ENCODE measurements at places on chromosomes 16 and 17. TPM values are rescaled to one million over a fixed set of nuclear protein-coding genes. Genes with fewer than 3 reads are reported as not detected.

Gene TBX4
- not detected for total RNA-seq

Gene CACNG5
- not detected for total RNA-seq

Gene SMYD4
- total RNA-seq = 14.2 TPM

Gene MYH13
- total RNA-seq = not detected

Gene TNRC6C
- 25.0 TPM for total RNA-seq

Gene NKIRAS2
- 35.8 TPM for total RNA-seq

Gene DNASE1L2
- 0.86 TPM for total RNA-seq

Gene CTRB1
- total RNA-seq = 5.5 TPM

Gene TIGD7
- total RNA-seq = 2.1 TPM

Gene ASIC2
- not detected for total RNA-seq

Gene SLC5A11
- total RNA-seq = 0.40 TPM

Gene RNU2-1
- total RNA-seq = 1,770 TPM

Gene P2RX5
- total RNA-seq = 30.8 TPM

GRCh38 chr17:80421381-80422090 lies 6.6 kb downstream of the ENDOV start:
- DNase-seq = no peak

- DNase-seq = no peak
Measured at GRCh38 chr16:64346080-64346479, 775.8 kb downstream of the CDH11 start.

DNA sequence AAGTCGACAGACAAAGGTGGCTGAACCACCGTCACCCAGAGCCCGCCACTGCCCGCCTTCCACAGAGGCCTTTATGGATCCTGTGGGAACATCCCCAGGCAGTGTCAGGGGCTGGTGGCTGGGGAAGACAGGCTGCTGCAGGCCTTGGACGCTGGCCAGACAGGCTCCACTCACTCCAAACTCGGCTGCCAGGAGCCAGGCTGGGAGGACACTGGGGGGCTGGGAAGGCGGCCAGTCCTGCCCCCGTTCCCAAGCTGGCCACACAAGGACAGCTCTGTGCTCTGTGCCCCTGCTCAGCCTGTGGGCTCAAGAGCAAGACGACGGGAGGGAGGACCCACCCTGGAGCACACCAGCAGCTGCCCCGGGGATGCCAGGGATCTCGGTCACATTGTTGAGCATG lies 7.6 kb upstream of the LCAT start:
- no peak for DNase-seq

- no peak for DNase-seq
Measured at GRCh38 chr17:30716461-30717290, 107.8 kb downstream of the CRLF3 start.

- no peak for DNase-seq
Measured at GRCh38 chr16:31042866-31043265, 9.5 kb downstream of the STX4 start.

GRCh38 chr17:82772026-82772425 lies 20.2 kb downstream of the TBCD start:
- no peak for DNase-seq

- no peak for DNase-seq
Measured at GRCh38 chr16:28882551-28883160, 4.4 kb downstream of the ATP2A1 start.

DNA sequence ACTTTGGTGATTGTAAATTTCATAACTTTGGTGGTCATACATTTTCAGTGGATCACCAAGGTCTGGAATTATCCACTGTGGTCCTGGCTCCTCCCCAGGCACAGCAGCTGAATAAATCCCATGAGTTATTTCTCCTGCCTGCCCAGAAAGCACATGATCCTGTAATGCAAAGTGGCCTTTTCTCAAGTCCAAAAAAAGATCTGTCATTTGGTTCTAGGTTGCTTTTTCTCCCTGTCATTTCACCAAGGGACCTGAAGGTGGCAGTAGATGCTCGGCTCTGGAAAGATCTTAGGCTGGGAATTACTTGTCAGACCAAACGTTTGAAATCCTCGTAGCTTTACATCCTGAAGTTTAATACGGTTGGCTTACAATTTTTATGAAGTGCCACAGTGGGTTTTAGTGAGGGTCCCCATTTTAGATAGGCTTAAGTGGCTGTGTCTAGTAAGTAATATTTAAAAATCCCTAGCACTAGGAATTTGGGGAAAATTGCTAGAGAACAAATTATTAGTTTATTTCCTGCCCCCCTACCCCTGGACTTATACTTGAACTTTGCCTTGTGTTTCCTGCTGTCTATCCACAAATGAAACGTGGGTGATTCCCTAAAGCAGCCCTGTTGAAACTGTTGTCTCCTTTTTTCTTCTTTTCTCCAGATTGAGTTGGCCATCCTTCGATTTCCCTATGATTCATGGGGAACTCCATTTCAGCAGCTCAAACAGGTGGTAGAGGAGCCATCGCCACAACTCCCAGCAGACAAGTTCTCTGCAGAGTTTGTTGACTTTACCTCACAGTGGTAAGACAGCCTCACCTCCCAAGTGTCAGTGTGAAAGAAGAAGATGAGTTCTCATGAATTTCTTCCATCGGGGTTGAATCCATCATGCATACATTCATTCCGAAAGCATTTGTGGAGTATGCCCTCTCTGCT lies 111.7 kb downstream of the MAP2K6 start:
- DNase-seq = no peak

DNA sequence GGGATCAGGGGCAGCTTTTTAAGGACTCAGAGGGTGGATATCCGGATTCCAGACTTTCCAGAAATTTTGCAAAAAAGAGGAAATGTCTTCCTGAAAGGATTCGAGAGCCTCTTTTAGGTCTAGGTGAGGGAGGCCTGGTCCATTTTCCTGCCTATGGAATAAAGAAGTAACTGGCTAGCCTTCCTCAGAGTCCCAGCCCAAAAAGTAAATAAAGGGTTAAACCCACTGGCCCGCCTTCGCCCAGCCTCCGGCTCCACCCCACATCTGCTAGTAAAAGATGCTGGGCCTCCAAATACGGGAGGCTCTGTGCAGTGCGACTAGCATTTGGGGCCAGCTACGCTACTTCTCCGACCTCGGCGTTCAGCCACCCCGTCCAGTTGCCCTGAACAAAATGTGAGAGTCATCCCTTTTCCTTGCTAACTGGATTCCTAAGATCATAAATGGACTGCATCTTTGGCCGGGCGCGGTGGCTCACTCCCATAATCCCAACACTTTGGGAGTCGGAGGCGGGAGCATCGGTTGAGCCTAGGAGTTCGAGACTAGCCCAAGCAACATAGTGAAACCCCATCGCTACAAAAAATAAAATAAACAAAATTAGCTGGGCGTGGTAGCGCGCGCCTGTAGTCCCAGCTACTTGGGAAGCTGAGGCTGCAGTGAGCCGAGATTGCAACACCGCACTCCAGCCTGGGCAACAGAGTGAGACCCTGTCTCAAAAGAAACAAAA lies 824 bp upstream of the MPP2 start:
- DNase-seq = peak; percentile 47

DNA sequence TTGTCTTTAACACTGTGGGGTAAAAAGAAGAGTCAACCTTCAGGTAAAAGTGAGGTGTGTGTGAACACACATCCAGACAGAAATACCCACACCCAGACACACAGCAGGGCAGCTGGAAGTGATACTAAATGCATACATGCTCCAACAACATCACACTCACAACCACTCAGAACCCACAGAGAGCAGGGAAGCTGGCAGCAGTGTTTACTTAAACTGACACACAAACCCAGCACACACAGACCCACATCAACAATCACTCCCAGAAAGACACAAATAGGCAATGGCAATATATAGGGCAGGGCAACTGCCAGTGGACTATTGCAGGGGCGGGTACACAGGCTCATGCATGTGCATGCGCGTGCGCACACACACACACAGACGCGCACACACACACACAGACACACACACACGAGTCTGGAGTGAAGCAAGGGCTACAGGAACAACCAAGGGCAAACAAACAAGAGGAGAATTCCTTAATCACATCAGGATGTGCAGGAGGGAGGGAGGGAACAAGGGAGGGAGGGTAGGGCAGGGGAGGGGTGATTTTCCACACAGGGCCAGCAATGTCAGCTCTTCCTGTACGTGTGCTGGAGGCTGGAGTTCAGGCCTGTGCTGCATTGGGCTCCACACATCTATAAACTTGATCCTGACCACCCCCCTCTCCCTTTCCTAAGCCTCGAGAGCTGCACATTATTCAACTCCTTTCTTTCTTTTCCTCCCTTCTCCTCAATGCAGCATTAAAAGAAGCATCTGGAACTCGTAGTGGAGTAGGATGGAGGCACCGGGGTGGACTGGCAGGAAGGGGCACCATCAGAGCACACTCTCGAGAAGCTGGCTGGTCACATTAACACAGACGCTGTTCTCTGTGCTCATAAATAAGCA lies 30.1 kb downstream of the HIC1 start:
- DNase-seq = no peak

GRCh38 chr16:22813223-22813947 lies 577 bp upstream of the HS3ST2 start:
- DNase-seq = no peak

DNA sequence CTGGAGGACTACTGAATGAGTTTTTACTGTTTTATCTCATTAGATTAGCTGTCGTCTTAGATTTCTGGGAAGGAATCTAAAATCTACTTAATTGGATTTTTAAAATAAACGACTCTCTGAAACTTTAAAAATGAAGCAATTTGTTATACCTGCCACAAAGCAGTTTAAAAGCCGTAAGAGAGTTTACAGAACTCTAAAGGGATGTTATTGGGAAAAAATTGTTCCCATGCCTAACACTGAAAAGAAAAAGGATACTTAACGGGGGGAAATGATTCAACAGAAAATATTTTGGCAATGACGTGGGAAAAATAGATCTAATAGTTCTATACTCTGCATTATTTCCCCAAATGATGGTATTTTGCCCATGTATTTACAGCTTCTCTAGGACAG lies 27.0 kb downstream of the ARHGAP17 start:
- DNase-seq = no peak

GRCh38 chr17:10631048-10631700 lies 25.9 kb downstream of the MYH3 start:
- DNase-seq = no peak

DNA sequence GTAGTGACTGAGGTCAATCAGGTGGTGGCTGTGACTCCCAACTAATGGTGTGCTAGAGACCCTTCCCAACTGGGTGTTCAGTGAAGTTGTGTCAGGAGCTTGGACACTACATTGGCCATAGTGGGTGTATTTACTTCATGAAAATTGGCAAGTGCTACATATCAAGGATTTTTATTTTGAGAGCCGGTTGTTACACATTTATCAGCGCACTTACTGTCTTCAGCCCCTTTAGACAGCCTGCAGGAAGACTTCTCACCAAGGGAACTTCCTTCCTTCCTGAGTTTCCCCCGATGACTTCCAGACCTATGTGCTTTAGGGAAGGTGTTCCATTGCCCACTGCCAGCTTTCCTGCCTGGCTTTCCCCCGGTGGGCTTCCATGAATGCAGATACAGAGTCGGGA lies 261.2 kb downstream of the CBLN1 start:
- DNase-seq = no peak

- DNase-seq = no peak
Measured at GRCh38 chr16:28110074-28110473, 46.6 kb upstream of the GSG1L start.

DNA sequence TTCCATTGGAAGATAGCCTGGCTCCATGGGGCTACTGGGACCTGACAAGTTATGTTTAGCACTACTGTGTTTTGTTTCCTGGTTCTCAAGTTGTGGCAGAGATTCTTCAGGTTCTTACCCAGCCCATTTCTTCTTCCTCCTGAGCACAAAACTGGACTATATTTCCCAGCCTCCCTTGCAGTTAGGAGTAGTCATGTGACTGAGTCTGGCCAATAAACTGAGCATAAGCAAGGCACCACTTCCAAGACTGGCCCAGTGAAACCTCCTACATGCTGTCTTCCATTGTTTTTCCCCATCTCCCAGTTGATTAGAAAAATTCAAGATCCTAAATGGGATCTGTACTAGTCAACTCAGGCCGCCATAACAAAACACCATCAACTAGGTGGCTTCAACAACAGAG lies 28.2 kb upstream of the RBBP6 start:
- no peak for DNase-seq

GRCh38 chr17:78358538-78359320 lies 1.1 kb downstream of the SOCS3 start:
- no peak for DNase-seq

GRCh38 chr16:13098536-13098935 lies 197.1 kb downstream of the SHISA9 start:
- DNase-seq = no peak

DNA sequence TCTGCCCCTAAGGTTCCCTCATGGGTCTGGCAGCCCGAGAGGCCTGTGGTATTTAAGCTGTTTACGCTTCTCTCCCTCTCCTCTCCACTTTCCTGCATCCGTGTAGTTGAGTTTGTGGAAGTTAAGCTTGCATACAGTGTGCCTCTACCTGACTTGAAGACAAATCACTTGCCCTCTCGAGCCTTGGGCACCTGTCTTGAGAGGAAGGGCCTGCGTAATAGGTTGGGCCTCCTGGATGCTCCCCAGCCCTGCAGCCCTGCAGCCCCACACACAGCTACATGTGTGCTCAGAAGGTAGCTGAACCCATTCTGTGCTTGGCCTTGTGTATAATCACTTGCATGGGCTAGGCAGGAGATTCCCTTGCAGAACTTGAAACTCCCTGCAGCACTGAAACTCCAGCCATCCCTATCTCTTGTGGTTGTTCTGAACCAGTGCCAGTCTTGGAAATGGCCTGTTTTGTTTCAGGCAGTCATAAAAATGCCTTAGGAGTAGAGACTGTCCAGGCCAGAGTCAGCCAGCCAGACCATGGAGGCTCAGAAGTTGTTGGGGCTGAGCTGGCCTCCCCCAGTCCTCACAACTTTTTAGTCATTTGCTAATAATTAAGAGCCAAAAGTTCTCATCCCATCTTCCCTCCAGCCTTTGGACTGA lies 134.6 kb downstream of the CLEC16A start:
- no peak for DNase-seq

- no peak for DNase-seq
Measured at GRCh38 chr17:58480090-58480489, 8.1 kb downstream of the HSF5 start.
